ENCODE measurements at places on chromosomes 1 and 21. TPM values are rescaled to one million over a fixed set of nuclear protein-coding genes. Genes with fewer than 3 reads are reported as not detected.

The CD53 gene
- 313 TPM for total RNA-seq

DNA sequence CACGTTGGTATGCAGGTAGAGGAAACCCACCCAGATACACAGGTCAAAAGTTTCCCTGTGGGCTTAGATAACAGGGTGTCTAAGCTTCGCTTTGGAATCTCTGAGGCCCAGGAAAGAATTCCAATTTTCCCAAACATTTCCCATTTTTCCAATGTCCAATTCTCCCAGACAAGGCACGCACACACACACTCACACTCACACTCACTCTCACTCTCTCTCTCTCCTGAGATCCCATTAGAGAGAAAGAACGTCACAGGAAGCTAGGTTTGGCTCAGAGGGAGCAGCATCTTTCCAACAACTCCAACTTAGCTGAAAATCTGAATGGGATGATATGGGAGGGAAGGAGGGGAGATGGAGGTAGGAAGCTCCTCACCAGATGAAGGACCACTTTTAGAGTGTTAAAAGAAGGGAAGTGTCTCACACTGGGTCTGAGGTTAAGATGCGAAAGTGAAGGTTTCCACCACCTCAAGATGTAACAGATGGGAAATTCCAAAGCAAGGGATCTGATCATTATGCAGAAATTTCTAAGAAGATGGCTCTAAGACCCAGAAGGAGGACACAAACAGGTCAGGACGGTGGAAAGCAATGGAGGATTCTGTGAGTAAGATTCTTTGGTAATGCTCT lies 63.5 kb downstream of the GNG12 start:
- no peak for DNase-seq

DNA sequence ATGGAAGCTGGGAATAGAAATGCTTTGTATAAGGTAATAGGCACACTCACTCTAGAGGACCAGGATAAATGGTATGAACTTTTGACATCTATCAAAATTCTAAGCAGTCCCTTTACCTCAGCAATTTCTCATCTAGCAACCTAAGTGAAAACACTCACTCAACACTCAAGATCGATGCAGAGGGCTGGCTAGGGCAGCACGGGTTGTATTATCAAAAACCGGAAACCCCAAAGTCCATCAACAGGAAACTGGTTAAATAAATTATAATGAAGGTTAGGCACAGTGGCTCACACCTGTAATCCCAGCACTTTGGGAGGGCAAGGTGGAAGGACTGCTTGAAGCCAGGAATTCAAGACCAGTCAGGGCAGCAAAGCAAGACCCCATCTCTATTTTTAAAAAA lies 9.4 kb downstream of the USP48 start:
- DNase-seq = peak; percentile 32

DNA sequence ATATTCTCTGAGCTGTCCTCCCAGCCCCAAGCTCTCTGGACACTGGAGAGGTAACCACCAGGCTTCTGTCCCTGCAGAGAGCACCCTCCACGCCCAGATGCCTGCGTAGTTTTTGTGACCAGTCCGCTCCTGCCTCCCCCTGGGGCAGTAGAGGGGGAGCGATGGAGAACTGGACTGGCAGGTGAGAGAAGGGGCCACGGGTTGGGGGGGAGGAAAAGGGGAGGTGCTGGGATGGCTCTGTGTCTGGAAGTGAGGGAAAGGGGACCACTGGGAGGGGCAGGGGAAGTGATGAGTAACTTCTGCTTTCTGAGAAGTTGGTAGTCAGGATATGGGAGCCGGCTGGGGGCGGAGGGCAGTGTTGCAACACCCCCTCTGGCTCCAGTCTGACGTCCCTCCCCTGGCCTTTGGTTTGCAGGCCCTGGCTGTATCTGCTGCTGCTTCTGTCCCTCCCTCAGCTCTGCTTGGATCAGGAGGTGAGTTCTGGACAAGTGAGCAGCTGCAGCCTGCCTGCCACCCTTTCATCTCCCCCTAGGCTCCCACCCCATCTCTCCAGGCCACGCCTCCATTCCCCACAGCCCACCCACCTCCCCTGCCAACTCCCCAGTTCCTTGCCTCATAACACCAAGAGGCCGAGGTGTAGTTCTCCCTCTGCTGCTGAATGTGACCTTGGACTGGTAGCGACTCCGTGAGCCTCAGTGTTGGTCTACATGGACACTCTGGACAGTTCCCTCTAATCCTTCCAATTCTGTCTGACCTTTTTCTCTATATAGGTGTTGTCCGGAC lies 3.1 kb downstream of the ADAMTSL4 start:
- peak; percentile 87 for DNase-seq

GRCh38 chr1:30023339-30024022 lies 699.9 kb downstream of the MATN1 start:
- DNase-seq = no peak

DNA sequence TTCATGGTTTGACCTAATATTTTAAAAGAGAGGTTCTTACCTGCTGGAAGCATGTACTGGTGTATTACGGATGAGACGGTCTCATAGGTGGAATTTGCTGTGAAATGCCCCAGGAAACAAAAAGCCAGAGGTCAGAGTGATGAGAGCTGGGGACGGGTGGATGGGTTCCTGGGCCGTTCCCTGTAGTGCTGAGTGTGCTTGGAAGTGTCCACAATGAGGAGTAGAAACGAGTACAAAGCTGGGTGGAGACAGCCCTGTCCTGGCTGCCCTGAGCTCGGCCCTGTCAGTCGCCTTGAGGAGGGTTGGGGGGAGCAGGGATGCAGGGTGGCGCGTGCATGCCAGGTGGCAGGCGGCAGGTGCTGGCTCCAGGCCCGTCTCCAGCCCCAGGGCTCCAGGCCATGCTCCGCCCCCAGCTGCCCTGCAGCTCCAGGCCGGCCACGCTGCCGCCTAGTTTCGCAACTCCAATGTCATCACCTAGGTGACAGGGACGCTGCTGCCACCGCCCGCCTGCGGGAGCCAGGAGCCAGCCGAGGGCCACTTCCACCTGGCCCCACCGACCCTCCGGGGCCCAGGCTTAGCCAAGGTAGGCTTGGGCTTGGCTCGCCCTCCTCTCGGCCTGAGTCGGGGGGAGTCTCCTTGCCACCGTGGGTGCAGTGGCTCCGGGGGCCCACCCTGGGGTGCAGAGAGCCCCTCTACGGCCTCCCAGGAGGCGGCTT lies 16.4 kb downstream of the TP73 start:
- no peak for DNase-seq

DNA sequence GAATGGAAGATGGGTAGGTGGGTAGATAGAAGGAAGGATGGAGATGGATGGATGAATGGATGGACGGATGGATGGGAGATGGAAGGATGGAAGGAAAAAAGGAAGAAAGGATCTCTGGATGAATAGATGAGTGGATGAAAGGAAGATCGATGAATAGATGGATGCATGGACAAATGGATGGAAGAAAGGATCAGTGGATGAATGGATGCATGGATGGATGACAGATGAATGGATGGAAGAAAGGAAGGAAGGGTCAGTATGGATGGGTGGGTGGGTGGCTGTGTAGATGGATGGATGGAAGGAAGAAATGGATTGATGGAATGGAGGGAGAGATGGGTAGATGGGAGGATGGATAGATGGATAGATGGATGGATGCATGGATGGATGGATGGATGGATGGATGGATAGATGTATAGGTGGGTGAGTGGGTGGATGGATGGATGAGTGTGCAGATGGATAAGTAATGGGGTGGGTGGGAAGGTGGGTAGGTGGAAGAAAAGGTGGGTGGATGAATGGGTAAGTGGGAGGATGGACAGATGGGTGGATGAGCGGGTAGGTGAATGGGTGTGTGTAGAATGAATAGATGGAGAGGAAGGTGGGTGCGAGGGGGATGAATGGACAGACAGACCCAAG lies 14.6 kb downstream of the KIF17 start:
- DNase-seq = no peak

DNA sequence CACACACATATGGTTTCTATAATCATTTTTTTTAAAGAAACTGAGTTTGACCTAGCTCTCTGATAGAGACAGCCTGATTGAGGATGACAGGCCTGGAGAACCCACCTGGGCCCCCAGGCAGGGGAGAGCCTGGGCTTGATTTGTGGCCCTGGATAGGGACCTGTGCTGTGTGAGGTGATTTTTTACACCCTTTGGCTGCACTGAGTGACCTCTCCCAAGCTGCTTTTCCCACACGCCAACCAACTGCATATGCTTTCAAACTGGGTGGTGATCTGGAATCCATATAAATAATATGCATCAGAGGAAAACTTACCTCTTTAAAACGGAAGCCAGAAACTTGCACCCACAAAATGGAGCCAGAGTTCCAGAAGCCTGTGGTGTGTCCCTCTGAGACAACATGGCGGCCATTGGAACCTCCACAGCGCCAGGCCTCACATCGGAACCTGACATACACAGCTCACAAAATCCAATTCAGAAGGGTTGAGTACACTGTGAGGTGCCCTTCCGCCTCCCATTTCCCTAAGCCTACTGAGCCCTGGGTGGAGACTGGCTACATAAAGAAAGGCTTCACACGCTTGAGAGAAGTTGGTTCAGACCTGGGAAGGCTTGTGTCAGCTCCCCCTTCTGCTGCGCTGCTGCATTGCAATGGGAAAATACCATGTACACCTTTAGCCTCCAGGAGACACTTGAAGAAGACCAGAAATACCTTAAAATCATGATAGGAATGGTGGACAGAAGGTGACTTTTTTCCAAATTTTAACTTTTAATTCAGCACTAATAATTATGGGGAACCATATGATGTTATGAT lies 160.7 kb downstream of the HHIPL2 start:
- DNase-seq = no peak

DNA sequence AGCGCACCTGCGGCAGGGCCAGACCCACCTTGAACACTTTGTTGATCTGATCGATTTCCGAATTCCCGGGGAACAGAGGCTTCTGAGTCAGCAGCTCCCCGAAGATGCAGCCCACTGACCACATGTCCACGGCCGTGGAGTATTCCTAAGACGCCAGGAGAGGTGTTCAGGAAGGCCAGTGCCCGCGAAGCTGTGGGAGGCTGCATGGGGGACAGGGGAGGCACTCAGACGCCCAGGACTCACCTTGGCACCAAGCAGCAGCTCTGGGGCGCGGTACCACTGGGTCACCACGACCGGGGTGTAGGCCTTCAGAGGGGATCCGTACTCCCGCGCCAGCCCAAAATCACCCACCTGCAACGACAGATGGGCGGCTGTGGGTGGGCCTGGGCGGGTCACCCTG lies 11.2 kb upstream of the SLC35E2B start:
- no peak for DNase-seq

DNA sequence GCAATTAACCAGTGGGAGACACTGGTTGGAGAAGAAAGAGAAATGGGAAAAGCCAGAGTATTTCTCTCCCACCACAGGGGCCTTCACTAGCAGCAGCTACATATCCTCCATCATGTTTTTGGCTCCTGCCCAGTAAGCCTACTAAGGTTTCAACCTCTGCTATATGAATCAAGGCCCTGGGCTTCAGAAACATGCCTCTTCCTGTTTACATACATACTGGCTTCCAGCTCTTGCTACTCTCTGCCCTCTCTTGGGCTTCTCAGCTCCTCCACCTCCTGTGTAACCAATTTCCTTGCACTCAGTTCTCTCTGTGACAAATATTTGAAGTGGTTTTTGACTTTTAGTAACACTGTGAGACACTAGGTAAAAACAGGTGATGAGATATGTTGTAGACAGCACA lies 80.8 kb downstream of the LRRC7 start:
- no peak for DNase-seq

DNA sequence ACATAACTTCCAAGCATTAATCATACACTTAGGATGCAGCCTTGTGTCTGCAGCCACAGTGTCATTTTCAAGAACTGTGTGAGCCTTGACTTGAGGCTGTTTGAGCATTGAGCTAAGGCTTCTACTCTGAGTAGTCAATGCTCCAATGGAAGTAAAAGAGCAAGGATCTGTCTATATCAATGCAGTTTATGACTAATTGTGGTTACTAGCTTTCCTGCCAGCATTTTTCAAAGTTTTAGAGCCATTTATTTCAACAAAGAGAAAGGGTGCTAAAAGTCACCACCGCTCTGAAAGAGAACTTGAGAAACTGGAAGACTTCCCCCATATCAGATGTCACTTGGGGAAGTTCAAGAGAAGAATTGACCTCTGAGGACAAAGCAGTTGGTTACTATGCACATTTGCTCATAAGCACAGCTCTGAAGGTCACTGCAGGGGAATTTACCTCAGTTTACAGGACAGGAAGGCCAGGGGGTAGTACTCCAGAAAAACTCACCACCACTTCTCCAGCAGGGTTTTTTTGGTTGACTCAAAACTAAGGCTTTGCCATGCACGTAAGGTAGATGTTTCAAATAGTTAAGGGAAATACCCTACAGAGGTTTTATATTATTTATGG lies 24.5 kb upstream of the RGS1 start:
- DNase-seq = no peak

- no peak for DNase-seq
These were observed 6.7 kb upstream of the RAB3GAP2 start for GRCh38 chr1:220278991-220279390.
